ENCODE measurements at places on chromosomes 2 and 18. TPM values are rescaled to one million over a fixed set of nuclear protein-coding genes. Genes with fewer than 3 reads are reported as not detected.

GRCh38 chr2:16855183-16855582 lies 189.5 kb upstream of the CYRIA start:
- no peak for DNase-seq

- DNase-seq = no peak
These were observed 55.1 kb downstream of the COPS8 start for GRCh38 chr2:237140689-237141285.

DNA sequence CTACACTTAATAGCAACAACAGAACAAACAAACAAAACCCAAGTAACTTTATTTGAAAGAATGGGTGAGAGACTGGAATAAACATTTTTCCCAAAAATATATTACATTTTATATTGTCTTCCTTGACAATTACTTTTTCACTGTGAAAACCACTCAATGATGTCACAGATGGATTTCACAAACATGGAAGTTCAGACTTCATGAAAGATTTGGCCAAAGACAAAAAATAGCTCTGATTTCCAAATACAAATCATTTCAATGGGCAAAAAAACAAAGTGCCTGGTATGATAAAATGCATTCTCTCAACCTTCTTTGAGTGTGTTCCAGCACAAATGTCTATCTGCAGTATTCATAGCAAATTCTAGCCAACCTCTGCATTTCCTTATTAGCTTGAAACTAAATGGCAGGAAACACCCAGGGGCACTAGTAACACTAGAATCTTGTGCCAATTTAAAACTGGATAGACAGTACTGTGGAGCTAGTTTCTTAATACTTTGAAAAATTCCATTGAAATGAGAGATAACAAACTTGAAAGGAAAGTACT lies 28.5 kb upstream of the NAPG start:
- DNase-seq = no peak

Gene GPR148
- total RNA-seq = not detected

Gene CENPA
- not detected for total RNA-seq

DNA sequence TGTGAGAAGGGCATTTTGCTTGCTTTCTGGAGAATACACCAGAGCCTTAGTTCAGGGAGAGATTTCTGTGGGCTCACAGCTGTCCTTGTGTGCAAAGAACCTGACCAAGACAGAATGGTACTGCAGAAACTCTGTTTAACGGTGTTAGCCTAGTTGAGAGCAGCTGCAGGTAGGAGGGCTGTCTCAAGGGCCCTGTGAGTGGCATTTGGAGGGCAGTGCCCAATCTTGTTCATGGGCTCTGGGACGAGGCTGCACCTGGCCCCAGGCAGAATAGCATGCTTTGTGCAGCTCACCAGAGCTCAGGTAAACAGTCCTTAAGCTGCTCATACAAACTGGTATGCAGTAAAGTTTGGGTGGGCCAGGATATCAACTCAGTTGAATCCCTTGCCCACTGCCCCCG lies 16.9 kb upstream of the RGPD4 start:
- no peak for DNase-seq

Gene LRRTM4
- 1.3 TPM for total RNA-seq

DNA sequence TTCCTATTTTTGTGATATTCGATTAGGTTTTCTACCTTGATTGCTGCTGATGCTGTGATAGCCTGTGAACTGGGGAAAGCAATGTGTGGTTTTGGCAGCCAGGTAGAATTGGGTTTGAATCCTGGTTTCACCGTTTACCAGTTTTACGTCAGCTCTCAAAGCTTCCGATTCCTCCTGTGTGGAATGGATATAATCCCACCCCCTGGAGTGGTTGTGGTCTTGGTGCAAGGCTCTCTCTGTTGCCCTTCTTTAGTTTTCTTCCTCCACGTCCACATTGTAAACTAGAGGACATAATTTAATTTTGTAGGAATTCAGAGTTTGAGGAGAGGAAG lies 45.0 kb downstream of the PHLPP1 start:
- no peak for DNase-seq

DNA sequence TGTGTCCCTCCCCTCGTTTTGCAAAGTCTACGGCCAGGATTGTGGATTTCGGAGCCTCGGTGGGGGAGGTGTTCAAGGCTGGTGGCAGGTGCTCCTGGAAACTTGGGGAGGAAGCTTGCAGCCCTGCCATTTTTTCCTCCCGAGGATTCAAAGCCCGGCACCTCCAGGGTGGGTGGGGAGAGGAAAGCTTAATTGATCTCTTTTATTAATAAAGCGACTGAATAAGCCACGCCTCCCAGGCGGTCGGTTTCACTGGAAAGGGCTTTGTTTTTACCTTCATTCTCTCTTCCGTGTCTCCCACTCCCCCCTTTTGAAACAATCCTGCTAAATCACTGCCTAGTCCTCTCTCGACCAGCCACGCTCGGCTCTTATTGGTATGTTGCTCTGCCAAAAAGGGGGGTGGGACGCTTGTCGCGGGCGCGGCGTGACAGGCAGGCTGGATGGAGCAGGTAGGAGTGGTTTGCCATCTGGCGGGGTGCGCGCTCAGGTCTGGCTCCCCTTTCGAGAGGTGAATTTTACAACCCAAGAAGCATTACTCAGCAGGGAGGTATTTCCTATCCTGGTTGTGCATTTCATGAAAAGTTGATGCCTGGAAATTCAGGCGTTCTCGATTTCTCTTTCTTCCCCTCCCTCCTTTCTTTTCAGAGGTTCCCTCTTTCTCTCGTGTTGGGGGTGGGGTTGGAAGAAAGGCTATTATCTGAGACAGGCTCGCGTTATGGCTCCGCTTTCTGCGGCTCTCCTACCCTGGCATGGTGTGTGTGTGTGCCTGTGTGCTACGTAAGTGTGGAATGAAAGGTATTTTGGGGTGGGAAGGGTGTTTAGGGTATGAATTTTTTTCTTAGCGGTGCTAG lies 1.4 kb downstream of the NEDD4L start:
- no peak for DNase-seq

GRCh38 chr18:43805646-43806194 lies 528.4 kb upstream of the SYT4 start:
- no peak for DNase-seq

Gene NRBP1
- 64.6 TPM for total RNA-seq

GRCh38 chr2:196316050-196316430 lies 144.7 kb upstream of the STK17B start:
- no peak for DNase-seq

Gene FASTKD1
- 65.2 TPM for total RNA-seq

GRCh38 chr18:63848159-63848558 lies 39.3 kb upstream of the SERPINB2 start:
- DNase-seq = no peak

GRCh38 chr2:216486271-216486670 lies 12.4 kb upstream of the RPL37A start:
- no peak for DNase-seq

DNA sequence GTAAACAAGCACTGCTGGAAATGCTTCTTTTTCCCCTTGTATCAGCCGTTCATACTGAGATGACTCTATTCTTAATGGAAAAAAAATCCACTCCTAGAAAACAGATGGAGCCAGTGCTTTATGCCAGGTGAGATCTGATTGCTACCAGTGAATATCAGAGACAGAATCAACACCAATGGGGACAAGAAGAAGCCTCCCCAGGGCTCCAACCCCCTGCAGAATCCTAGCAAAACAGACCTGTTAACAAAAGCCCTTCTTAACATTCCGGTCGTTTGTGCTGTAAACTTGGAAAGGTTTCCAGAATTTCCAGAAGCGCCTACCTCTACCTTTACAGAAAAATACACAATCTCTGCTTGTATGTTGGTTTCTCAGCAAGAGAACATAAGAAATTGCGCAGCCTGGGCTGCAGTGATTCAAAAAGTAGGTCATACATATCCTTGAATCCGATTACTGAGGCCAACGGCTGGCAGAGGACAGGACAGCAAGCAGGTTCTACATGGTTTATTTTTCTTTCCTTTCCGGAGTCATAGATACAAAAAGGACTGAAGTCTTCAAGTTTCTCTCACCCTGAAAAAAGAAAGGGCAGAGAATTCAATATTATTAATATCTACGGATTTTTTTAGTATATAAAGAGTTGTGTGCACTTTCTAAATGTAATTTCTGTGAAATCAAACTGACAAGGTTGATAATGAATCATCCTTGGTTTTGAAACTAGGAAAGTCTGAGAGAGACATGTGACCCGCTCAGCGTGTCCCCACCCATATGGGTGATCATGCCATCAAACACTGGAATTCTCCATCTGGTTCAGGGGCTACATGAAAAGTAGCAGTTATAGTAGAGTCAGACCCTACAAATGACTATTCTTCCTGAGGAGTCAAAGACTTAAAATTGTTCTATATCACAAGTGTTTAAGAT lies 266.7 kb upstream of the MGAT5 start:
- DNase-seq = no peak

- no peak for DNase-seq
These were observed 186.8 kb downstream of the RDH14 start for GRCh38 chr2:18373664-18374063.

DNA sequence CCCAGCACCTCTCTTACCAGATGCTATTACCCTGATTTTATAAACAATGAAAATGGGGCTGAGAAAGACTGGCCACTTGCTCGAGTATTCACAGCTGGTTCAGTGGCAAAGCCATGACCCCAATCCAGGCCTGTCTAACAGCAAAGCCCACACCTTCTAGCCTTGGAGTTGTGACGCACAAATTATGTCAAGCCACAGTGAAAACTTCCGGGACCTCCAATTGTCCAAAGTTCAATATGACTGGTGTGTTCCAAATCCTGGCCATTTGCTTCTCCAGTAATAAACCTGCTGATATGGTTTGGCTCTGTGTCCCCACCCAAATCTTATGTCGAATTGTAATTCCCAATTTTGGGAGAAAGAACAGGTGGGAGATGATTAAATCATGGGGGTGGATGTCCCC lies 64.7 kb upstream of the RIOK3 start:
- DNase-seq = no peak

- DNase-seq = no peak
These were observed 51.2 kb upstream of the CREB1 start for GRCh38 chr2:207478572-207478971.

DNA sequence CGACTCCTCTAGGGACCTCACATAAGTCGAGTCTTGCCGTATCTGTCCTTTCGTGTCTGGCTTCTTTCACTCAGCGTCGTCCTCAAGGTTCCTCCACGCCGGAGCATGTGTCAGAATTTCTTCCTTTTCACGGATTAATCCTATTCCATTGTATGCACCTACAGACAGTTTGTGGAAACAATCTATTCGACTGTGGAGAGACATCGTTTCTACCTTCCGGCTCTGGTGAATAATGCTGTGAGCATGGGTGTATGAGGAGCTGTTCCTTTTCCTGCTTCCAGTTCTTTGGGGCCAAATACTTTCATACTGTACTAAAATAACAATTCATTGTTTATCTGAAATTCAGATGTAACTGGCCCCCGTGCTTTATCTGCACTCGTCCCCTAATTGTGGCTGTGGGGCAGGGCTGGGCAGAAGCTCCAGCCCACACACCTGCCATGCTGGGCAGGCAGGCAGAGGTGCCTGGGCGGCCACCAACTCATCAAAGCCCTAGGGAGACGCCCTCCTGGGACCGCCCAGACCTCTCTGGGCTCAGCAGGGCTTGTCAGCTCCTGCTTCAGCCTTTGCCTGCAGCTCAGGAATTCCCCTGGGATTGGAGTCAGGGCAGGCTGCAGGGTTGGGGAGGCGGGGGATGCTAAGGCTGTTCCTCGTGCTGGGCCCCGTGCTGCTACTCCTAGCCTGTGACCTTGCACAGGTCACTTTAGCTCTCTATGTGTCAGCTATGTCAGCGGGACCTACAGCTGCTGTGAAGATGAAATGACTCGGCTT lies 14.5 kb downstream of the GPC1 start:
- no peak for DNase-seq

- DNase-seq = no peak
These were observed 176.6 kb upstream of the TACR1 start for GRCh38 chr2:75375646-75376582.

Gene ZEB2
- total RNA-seq = 122 TPM

Gene GCG
- not detected for total RNA-seq

Gene CYRIA
- total RNA-seq = 3.7 TPM

DNA sequence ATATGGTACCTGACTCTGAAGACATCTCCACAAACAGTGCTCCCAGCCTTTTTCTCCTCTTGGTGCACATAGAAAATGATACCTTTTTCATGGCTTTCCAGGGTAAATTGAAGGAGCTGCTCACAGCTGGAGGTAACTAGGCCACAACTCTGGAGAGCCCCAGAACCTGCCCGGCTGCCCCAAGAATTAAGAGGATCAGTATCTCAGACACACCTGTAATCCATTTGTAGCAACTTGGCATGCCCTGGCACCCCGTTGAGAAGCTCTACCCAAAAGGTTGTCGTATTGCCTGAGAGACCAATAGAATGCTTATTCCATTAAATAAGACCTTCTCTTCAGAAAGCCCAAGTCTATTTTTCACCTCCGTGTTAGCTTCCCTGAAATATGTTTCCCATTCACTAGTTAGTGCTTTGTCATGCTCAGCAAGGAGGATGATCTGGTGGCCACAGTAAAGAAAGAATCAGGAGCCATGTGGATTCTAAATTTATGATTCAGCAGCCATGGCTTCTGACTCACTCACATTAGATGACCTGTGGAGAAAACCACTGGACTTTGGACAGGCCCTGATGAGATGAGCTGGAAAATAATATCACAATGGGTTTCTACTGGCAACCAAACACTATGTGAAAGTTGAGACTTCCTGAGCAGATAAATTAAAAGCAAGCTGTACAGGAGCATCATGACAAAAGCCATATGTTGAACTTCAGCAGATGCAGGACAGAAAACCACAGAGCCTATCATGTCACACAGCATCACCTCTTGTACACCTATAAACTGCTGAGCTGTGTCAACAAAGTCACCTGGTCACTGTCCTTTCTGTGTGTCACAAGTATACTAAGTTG lies 253.3 kb upstream of the OSR1 start:
- no peak for DNase-seq
